Stimulated activated CD4-positive, alpha-beta T cell treated with anti-CD3 and anti-CD28 coated beads, TNF-alpha, amount 100 ng/mL, for 4 hours (primary cell): ENCODE measurements at places on chromosomes 4 and X.

GRCh38 chr4:79266136-79266535, 59.7 kb downstream of the NAA11 start:
- no peak for DNase-seq

DNA sequence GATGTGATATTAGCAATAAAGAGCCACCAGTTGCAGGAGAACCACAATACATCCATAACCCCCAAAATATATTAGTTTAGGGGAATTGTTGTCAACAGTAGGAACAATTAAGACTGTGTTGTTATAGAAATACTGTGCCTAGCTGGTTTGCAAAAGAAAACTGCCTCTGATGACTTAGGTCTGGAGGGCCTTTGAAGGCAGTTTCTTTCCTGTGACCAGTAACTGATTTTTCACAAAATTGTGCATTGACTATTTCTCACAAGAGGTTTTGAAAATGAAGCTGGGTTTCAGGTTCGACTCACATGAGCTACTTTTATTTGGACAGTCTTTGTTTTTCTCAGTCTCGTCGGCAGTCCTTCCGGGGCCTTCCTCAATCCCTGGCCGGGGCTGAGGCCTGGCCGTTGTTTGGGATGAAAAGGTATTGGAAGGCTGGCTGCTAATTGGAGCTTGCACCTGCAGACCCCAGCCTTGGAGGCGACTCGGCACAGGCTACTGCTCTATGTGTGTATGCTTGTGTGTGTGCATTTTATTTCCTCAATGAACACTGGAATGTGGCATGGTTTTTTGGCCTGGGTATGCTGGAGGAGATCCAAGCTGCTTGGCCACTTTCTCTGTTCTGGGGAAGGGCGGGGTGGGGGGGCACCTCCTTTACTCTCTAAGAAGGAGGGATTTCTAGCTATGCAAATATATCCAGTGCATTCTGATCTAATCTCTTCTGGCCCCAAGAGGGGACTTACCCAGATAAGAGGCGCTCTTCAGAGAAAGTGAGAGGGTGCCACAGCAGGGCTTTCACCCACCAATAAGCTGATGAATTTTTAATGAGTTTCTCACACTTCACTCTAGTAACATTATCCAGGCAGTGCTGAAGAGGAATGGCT, 49.5 kb upstream of the LNX1 start:
- DNase-seq, result no peak

GRCh38 chr4:125041372-125041930, 273.3 kb upstream of the FAT4 start:
- no peak for DNase-seq

DNA sequence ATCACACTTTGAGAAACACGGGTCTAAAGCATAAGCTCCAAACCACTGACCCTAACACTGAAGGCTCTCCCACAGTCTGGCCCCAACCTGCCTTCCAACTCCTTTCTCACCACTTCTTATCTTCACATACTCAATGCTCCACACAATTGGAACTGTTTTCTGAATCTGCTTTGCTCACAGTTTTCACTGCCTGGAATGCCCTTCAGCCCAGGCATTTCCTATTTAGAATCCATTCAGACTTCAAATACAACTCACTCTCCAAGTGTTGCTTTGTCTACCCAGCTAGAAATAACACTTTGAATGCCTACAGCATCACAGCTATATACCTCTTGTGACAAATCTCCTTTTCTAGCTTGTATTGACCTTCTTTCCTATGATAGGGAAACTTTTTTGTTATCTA, 10.2 kb downstream of the OTUD4 start:
- DNase-seq, result no peak

DNA sequence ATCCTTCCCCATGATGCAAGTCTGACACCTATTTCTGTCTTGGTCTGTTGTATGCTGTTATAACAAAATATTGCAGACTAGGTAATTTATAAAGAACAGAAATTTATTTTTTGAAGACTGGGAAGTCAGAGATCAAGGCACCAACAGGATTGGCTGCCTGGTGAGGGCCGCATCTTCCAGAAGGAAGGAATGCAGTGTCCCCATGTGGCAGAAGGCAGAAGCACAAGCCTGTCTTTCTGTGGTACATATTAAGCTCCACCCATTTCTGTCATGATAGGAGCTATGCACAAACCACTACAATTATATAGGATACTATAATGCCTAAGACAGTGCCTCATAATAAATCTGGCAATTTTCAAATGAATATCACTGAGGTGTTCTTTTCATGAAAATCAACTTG, 502.3 kb upstream of the DIAPH2 start:
- no peak for DNase-seq

DNA sequence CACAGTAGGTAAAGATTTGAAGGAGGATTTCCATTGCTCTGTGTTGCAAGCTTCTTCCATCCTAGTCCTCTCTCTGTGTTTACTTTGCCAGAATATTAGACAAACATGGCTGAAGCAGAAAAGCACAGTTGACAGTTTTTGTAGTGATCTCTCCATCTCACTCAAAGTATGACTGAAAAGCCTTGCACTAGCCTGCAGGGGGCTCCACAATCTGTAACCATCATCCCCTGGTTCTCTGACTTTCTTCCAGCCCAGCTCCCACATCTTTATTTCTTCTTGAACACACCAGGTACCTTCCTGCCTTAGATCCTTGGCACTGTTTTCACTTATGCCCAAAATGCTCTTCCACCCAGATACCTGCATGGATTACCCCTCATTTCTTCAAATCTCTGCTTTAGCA, 34.1 kb upstream of the HHIP start:
- no peak for DNase-seq

DNA sequence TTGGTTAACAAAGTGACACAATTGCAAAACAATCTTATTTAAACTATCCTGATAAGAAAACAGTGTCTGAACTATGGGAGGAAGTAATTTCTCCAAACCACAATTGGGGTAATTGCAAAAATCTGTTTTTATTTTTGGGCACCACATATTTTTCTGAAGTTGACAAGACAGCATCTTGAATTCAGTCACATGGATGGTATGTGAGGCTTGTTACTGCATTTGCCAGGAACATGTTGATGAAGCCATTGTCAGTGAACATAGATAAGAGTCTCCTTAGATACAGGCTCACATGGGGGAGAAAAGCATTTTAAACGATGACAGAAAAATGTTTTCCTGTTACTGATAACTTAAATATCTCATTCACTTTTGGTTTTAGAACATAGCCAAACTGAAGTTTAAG, 5.5 kb upstream of the USP53 start:
- no peak for DNase-seq

GRCh38 chrX:38106991-38107655, 100.8 kb downstream of the SYTL5 start:
- no peak for DNase-seq
